Thymus (tissue), 14 donors: ENCODE measurements at places on chromosomes 6 and 20.

DNA sequence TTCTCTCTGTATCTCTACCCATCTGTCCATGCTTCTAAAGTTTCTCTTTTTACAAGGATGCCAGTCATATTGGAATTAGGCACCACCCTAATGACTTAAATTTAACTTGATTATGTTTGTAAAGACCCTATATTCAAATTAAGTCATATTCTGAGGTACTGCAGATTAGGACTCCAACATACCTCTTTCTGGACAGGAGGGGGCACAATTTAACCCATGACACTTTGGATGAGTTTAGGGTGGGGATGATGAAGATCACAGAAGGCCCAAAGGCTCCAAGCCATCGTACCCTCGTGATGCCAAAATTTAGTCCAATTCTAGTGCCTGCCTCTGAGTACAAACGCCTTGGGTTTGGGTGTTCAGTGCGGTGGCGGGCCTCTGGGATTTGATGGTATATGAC lies 15.0 kb upstream of the NKX2-2 start:
- DNase-seq = no peak

- no peak for DNase-seq
Observed at GRCh38 chr6:159312206-159312605, 143.0 kb downstream of the FNDC1 start.

DNA sequence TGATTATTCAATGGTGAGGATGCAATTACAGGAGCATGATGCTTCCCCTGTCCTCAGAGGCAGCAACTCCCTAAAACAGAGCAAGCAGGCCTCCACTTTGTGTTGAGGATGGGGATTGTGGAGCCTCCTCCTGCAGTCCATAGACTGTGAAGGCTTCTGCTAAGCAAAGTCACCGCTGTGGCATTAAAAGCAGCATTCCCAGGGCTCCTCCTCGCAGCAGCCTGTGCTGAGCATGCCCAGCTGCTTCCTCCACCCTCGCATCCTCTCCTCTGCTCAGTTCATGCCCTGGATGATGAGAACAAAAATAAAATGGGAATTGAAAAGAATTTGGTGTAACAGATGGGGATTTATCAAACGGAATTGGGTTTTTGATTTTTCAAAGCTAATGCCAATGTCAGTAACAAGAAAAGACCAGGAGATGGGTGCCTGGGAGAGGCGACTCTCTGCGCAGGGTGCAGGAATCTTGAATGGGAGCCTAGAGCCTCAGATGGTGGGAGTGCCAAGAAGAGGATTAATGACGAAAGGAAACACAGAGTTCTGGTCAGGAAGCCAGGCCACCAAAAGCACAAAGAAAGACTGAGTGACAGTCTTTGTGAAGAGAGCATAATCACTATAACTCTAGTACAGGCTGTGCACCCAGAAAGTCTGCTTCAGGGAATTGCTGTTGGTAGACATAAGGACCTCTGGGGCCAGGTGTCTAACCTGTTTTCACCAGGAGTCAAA lies 347.6 kb downstream of the TPBG start:
- DNase-seq = no peak

- no peak for DNase-seq
Observed at GRCh38 chr6:74742793-74743508, 462.9 kb downstream of the COL12A1 start.

- DNase-seq = no peak
Observed at GRCh38 chr6:29816030-29816429, 11.6 kb upstream of the HLA-G start.

DNA sequence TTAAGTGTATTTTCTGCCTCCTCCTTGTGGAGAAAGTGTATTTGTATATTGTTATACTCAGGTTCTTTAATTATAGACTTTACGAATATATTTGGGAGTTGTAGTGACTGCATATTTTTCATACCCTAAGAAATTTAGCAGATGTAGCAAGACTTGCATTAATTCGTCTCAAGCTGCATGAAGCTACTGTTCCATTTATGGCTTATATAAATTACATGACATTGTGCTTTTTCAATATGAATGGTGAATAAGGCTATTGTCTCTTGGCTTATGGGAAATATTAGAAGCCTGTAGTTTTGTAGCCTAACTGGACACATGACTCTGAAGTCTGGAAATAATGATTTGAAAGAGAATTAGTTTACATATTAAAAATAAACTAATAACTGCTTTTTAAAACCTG lies 2.4 kb downstream of the ADGRG6 start:
- DNase-seq = no peak

- DNase-seq = no peak
Observed at GRCh38 chr20:49091762-49092161, 45.6 kb downstream of the CSE1L start.
